ENCODE measurements at places on chromosomes 12 and 14. TPM values are rescaled to one million over a fixed set of nuclear protein-coding genes. Genes with fewer than 3 reads are reported as not detected.

GRCh38 chr14:91516663-91517388 is 6.7 kb upstream of the PPP4R3A start:
- H3K27me3 ChIP-seq = no peaks in the 10 kb centered on the region
- no peaks in the 10 kb centered on the region for H3K36me3 ChIP-seq
- no peak for DNase-seq
- H3K4me1 ChIP-seq = no peaks in the 10 kb centered on the region
- no peak overlapping the region for H3K4me3 ChIP-seq

DNA sequence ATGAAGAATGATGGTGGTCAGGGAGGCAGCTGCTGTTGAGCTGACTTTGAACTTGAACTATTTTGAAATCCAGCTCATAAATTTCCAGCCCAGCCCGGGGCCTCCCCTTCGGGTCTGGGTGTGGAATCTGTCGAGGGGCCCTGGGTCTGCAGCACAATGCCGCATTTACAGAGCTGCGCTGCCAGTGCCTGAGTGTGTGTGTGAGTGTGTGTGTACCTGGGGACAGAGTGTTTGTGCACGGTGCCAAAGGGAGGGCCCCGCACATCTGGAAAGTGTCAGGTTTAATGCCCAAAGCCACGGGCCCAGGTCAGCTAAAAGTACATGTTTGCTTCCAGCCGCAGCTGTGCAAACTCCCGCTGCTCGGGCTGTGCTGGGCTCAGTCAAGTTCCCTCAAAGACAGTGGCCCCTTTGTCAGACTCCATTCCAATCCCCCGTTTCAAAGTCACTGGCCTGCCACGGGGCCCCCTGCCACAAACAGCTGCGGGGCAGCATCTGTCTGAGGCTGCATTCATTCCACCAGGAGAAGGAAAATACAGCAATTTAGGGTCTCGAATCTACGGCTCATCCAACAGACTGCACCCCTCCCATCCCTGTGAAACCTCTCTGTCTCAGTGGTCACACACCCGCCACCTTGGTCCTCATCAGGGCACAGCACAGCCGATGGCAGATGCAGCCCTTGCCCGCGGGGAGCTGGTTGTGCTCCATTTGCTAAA is 16.3 kb upstream of the RFLNA start:
- H3K36me3 ChIP-seq = no peaks in the 10 kb centered on the region
- no peak overlapping the region for H3K27ac ChIP-seq
- DNase-seq = no peak
- H3K4me3 ChIP-seq = no peak overlapping the region
- no peaks in the 10 kb centered on the region for H3K4me1 ChIP-seq

DNA sequence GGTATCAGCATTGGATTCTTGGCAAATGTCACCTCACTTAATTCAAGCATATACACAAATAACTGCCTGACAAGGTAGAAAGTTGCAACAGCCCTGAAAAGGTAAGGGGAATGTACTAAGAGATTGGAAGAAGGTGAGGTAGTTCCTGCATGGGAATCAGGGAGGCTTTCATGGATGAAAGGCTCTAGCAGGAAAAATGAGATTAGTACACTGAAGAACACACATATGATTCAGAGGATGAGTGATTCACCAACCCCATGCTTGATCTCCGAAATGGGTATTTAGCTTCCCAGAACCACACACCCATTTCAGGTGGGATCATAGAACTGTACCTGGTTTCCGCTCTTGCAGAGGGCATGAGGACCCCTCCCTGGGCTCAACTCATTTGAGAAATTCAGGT is 65.8 kb downstream of the PAH start:
- H3K27me3 ChIP-seq = no peaks in the 10 kb centered on the region
- no peak overlapping the region for H3K27ac ChIP-seq
- H3K36me3 ChIP-seq = no peaks in the 10 kb centered on the region
- no peak for DNase-seq
- H3K4me3 ChIP-seq = no peak overlapping the region

- H3K36me3 ChIP-seq = no peaks in the 10 kb centered on the region
- H3K27ac ChIP-seq = no peak overlapping the region
- H3K27me3 ChIP-seq = no peaks in the 10 kb centered on the region
Observed at GRCh38 chr14:67622675-67623074, 3.0 kb downstream of the ARG2 start.

DNA sequence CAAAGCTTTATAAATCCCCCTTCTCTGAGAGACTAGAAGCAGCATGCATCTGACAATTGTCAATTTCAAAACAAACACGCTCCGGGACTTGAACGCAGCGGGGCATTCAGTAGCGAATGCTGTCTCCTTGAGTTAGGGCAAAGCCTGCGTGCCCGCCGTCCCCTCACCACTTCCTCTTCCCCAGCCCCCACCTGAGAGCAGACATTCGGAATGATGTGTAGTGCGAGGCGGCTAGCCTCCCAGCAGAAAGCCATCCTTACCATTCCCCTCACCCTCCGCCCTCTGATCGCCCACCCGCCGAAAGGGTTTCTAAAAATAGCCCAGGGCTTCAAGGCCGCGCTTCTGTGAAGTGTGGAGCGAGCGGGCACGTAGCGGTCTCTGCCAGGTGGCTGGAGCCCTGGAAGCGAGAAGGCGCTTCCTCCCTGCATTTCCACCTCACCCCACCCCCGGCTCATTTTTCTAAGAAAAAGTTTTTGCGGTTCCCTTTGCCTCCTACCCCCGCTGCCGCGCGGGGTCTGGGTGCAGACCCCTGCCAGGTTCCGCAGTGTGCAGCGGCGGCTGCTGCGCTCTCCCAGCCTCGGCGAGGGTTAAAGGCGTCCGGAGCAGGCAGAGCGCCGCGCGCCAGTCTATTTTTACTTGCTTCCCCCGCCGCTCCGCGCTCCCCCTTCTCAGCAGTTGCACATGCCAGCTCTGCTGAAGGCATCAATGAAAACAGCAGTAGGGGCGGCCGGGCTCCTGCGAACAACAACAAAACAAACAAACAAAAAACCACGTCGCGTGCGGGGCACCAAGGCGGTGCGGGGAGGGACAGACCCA is 2.2 kb downstream of the PRMT8 start:
- no peak overlapping the region for H3K27ac ChIP-seq
- H3K27me3 ChIP-seq = peaks cover 18% of the 10 kb centered on the region
- no peak overlapping the region for H3K4me3 ChIP-seq
- no peak for DNase-seq
- H3K4me1 ChIP-seq = no peaks in the 10 kb centered on the region

- no peak overlapping the region for H3K27ac ChIP-seq
- H3K4me3 ChIP-seq = no peak overlapping the region
- H3K36me3 ChIP-seq = no peaks in the 10 kb centered on the region
- DNase-seq = no peak
- no peaks in the 10 kb centered on the region for H3K4me1 ChIP-seq
Observed at GRCh38 chr14:105466531-105467248, 7.9 kb upstream of the CRIP2 start.

GRCh38 chr12:126704609-126705008 is 1562.4 kb upstream of the TMEM132C start:
- no peaks in the 10 kb centered on the region for H3K4me1 ChIP-seq
- no peak overlapping the region for H3K27ac ChIP-seq
- no peaks in the 10 kb centered on the region for H3K36me3 ChIP-seq
- H3K4me3 ChIP-seq = no peak overlapping the region
- H3K27me3 ChIP-seq = no peaks in the 10 kb centered on the region

DNA sequence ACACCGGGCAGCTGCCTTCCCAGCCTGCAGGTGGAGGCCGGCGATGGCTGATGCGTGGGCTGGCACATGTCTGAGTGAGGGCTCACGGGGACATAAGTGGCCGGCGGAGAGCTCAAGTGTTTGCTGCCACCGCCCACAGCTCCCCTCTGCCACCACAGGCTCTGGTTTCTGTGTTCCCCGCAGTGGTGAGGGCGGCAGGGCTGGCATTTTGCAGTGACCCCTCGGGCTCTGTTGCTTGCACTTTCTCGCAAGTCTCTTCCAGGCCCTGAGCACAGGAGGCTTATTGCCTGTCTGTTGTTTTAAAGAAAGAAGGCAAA is 271.0 kb upstream of the RTL1 start:
- no peak overlapping the region for H3K27ac ChIP-seq
- no peaks in the 10 kb centered on the region for H3K36me3 ChIP-seq
- no peaks in the 10 kb centered on the region for H3K4me1 ChIP-seq
- DNase-seq = no peak

DNA sequence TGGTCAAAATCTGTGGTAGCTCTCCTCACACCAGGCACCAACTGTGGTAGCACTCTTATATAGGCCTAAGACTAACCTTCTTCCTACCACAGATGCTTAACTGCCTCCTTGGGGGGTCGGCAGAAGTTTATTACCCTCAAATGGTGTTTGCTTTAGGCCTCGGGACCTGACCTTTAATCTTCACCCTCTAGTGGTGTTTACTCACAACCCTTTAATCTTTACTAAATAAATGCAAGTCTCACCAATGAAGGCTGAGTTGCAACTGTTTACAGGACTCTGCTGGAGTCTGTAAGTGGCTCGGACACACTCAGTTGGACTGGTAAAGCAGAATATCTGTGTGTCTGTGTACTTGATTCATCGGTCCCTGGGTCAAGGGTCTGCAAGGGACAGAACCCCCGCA is 29.4 kb downstream of the CCER1 start:
- no peak overlapping the region for H3K27ac ChIP-seq
- no peak for DNase-seq
- no peaks in the 10 kb centered on the region for H3K4me1 ChIP-seq
- no peak overlapping the region for H3K4me3 ChIP-seq
- H3K36me3 ChIP-seq = no peaks in the 10 kb centered on the region

DNA sequence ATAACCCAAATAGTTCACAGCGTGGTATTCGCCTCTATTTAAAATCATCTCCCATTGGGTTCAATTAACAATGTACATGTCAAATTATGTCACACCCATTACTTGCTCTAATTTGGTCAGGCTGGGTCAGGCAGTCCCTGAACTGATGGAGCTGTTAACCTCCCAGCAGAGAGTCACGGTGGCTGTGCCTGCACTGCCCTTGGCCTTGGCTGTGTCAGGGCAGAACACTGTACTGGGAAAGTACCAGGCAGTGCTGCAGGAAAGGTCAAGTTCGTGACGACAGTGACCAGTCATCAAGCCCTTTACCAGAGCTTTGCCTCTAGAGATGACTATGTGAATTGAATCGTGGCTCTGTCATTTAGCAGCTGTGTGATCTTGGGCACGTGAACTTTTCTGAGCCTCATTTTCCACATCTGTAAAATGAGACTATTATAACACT is 100.0 kb downstream of the ARF6 start:
- no peaks in the 10 kb centered on the region for H3K27me3 ChIP-seq
- H3K27ac ChIP-seq = no peak overlapping the region
- H3K36me3 ChIP-seq = no peaks in the 10 kb centered on the region
- H3K4me1 ChIP-seq = peaks cover 7% of the 10 kb centered on the region
- H3K4me3 ChIP-seq = no peak overlapping the region
- DNase-seq = no peak

DNA sequence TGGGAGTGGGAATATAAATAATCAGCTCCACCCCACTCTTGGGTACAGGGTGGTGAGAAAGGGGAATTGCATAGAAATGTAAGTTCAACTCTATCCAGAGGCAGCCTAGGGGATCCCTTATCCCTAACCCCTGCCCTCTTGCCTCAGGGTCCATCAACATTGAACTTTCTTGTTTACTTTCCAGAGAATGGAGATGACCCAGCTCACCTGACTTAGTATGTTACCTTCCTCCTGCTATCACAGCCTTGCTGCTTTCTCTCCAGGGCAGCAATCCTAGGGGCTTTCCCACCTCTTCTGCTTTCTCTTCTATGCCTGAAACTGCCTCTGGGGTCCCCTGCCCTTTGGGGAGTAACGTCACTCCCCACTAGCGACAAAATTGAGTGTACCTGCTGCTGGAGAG is 2.7 kb downstream of the LRP1 start:
- H3K36me3 ChIP-seq = no peaks in the 10 kb centered on the region
- no peak for DNase-seq
- H3K4me3 ChIP-seq = no peak overlapping the region
- no peak overlapping the region for H3K27ac ChIP-seq
- no peaks in the 10 kb centered on the region for H3K27me3 ChIP-seq
- H3K4me1 ChIP-seq = peaks cover 11% of the 10 kb centered on the region

GPR135 gene
- 0.90 TPM for total RNA-seq

ZC3H14 gene
- total RNA-seq = 56.4 TPM

LRRK2 gene
- total RNA-seq = 0.31 TPM

MYF5 gene
- not detected for total RNA-seq

REC8 gene
- total RNA-seq = 24.5 TPM

All from CD8-positive, alpha-beta memory T cell (primary cell).